ENCODE measurements at places on chromosomes 4 and X.

GRCh38 chr4:89939546-89939945 is 44.9 kb downstream of the MMRN1 start:
- no peak for DNase-seq

DNA sequence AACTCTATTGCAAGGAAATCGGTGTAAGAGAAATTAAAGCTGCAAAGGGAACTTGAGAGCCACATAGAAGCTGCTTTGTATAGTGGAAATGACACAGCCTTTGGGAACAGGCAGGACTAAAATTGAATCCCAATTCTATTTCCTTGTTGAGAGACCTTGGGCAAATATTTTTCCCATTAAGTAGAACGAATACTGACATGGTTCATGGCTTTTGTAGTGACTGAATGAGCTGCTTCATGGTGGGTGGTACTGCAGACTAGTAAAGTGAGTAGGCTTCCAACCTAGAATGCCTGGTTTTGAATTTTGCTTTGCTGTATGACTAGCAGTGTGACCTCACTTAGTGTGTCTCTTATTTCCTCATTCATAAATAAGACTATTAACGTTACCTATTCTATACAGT is 182.2 kb upstream of the KCNIP4 start:
- no peak for DNase-seq

GRCh38 chr4:152780267-152780778 is 569 bp downstream of the ARFIP1 start:
- DNase-seq, result no peak

- DNase-seq, result no peak
Measured at GRCh38 chr4:6245246-6246169, 24.1 kb upstream of the WFS1 start.

- no peak for DNase-seq
Measured at GRCh38 chr4:77349796-77350195, 192.8 kb downstream of the CCNG2 start.

- DNase-seq, result no peak
Measured at GRCh38 chr4:7288751-7289523, 96.6 kb downstream of the SORCS2 start.
